Stimulated activated CD4-positive, alpha-beta T cell treated with anti-CD3 and anti-CD28 coated beads, TNF-alpha, amount 100 ng/mL, for 1 hour (primary cell): ENCODE measurements at places on chromosomes 2 and 18.

DNA sequence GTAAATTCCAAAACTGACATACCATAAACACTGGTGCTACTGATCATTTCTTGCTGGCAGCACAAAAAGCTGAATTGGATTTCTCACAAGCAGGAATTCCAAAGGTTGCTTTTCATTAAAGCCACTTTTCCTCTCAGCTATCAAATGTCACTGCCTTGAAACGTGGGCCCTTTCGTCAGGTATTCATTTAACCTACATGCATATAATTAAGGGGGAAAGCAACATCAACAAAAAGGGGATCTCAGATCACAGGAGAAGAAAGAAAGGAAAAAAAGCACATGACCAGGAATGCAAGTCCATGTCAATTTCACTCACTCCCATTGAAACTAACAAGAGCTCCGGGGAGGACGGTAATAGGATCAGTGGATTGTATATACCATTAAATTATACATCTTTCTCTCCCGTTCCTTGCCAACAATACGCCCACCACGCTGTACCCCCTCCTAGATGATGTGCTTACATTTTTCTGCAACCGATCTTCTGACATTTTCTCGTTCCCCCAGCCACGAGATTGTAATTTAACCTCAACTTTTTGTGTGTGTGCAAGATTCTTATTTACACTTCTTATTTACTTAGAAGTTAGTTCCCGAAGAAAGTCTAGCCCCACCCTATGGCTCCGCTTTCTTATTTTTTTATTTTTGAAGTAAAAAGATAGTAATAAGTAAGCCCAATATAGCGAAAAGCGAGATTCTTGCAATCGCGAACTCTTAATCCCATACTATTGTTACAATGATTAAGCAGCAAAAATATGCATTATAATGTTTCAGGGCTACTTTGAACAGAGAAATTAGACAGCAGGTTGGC lies 725 bp downstream of the FIGN start:
- DNase-seq, result no peak

- no peak for DNase-seq
Observed at GRCh38 chr2:144254342-144255235, 265.3 kb downstream of the ZEB2 start.

- DNase-seq, result no peak
Observed at GRCh38 chr2:11090187-11090586, 65.1 kb upstream of the SLC66A3 start.

DNA sequence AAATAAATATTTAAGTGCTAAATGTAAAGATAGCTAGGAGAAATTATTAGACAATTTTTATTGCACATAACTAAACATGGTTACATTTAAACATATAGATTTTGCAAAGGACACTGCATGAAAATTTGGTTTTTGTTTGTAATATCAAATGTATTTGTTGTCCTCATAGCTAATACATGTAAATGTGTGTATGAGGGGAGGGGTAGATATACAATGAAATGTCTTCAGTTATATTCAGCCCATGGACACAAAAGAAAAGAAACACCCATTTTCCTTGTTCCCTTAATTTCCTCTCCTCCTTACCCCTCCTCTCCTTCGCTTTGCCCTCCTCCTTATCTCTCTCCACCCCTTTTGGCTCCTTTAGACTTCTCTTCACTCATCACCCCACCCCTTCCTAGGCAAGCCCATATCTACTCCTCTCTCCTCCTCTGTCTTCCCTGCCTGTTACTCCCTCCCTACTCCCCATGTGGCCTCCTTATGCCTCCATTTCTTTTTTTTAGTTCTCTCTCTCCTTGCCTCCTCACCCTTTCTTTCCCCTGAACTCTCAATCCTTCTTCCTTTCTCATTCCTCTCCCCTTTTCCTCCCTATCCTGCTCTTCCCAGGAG lies 1.4 kb downstream of the COL3A1 start:
- no peak for DNase-seq

- DNase-seq, result no peak
Observed at GRCh38 chr2:231452799-231453508, 11.3 kb downstream of the NCL start.
